ENCODE measurements at places on chromosomes 16 and 17.
A peak's percentile ranks its signal among the peaks of the same experiment; 100 is the strongest.

DNA sequence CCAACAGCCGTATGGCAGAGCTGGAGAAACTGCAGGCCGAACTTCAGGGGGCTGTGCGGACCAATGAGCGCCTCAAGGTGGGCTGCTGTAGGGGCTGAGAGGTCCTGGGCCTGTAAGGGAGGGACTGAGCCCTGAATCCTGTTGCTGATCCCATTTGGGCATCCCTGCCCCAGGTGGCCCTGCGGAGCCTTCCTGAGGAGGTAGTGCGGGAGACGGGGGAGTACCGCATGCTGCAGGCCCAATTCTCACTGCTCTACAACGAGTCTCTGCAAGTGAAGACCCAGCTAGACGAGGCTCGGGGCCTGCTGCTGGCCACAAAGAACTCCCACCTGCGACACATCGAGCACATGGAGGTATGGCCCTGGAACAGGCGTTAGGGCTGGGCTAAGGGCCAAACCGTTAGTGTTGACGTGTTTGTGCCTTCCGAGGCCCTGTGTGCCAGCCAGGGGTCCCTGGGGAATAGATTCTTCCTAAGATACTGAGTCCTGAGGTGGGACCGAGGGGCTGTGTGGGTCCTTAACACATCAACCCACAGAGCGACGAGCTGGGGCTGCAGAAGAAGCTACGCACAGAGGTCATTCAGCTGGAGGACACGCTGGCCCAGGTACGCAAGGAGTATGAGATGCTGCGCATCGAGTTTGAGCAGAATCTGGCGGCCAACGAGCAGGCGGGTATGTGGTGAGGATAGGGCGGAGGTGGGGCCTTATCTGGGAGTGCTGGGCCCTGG, 4.2 kb downstream of the RNF40 start:
- no peak for DNase-seq

DNA sequence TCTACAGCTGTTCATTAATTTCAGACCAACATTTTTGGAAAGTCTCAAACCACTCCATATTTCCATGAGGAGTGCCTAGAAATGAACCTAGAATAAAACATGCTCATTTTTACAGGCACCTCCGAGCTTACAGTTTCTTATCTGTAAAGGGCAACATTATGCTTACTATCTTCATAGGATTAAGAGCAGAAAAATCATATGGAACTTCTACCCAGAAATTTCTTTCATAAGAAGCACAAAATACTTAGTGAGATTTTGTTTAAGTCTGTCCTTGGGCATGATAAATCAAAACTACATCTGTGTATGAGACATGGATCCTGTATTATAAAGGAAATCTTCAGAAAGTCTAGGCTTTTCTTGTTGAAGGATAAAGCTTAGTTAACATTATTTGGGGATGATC, 187.4 kb downstream of the CA10 start:
- no peak for DNase-seq

GRCh38 chr16:54289242-54289944, 2.8 kb upstream of the IRX3 start:
- DNase-seq = no peak

- no peak for DNase-seq
These were observed 2.0 kb upstream of the SCN4A start for GRCh38 chr17:63974594-63975192.

- no peak for DNase-seq
These were observed 1444.8 kb upstream of the CDH8 start for GRCh38 chr16:63481060-63481459.

GRCh38 chr16:56929639-56930038, 2.3 kb upstream of the HERPUD1 start:
- no peak for DNase-seq

GRCh38 chr17:78302478-78302877, 57.4 kb downstream of the SOCS3 start:
- no peak for DNase-seq

- DNase-seq = no peak
These were observed 24.2 kb downstream of the NSMCE1 start for GRCh38 chr16:27244363-27244755.

GRCh38 chr17:1006054-1006453, 9.1 kb downstream of the TIMM22 start:
- no peak for DNase-seq

GRCh38 chr17:72529386-72529785, 408.6 kb downstream of the SOX9 start:
- DNase-seq = no peak

- no peak for DNase-seq
These were observed 65.3 kb upstream of the CRHR1 start for GRCh38 chr17:45718791-45719190.

DNA sequence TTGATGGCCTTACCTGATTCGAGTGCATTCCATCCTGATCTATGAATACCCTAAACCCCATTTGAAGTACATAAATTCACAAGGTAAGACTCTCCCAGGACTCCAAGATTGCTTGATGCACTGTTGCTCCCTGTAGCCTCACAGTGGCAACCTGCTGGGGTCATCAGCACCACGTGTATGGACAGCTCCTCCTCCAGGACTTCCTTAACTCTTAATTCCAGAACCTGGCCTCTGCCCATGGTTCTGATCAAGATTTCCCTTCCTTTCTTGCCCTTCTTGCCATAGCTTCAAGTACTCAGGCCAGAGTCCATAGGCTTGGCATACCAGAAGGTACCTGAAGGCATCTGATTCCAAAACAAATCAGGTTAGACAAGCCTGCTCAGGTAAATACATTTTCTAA, 34.0 kb upstream of the NLK start:
- peak; percentile 21 for DNase-seq
